ENCODE measurements at places on chromosomes 5 and 9. TPM values are rescaled to one million over a fixed set of nuclear protein-coding genes. Genes with fewer than 3 reads are reported as not detected.
A peak's percentile ranks its signal among the peaks of the same experiment; 100 is the strongest.

DNA sequence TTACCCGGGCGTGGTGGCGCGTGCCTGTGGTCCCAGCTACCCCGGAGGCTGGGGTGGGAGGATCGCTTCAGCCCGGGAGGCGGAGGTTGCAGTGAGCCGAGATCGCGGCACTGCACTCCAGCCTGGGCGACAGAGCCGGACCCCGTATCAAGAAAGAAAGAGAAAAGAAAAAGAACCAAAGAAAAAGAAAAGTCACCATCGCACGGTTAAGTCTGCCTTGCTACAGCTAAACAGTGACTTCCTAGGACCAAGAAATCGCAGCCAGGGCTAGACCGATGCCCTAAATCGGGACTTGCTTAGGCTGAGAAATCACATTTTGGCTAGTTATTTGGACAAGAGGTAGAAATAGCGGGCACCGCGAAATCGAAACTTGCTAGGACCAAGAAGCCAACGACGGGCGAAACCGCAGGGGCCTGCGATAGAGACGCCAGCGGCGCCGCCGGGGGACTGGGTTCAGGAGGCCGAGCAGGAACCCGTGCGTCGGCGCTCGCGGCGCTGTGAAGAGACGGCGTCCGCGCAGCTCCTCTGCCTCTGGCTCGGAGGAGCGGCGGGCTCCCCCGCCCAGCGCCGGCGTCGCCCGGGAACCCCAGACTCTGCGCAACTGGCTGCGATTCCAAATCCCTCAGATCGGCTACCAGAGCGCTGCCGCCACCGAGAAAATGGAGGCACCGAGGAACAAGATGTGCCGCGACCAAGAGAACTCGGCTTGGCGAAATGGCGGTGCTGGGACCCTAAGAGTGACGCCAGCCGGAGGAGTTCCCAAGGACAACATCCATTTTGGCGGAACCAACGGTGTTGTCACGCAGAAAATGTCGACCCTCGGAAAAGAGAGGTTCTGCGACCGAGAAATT, 26.1 kb upstream of the ANXA2R start:
- peak; percentile 61 for DNase-seq

- DNase-seq = peak; percentile 9
Observed at GRCh38 chr5:64384765-64385164, 121.0 kb upstream of the RGS7BP start.

- no peak for DNase-seq
Observed at GRCh38 chr5:172768573-172769341, 2.2 kb downstream of the DUSP1 start.

GRCh38 chr5:39482098-39482497, 57.3 kb upstream of the DAB2 start:
- DNase-seq = no peak

DNA sequence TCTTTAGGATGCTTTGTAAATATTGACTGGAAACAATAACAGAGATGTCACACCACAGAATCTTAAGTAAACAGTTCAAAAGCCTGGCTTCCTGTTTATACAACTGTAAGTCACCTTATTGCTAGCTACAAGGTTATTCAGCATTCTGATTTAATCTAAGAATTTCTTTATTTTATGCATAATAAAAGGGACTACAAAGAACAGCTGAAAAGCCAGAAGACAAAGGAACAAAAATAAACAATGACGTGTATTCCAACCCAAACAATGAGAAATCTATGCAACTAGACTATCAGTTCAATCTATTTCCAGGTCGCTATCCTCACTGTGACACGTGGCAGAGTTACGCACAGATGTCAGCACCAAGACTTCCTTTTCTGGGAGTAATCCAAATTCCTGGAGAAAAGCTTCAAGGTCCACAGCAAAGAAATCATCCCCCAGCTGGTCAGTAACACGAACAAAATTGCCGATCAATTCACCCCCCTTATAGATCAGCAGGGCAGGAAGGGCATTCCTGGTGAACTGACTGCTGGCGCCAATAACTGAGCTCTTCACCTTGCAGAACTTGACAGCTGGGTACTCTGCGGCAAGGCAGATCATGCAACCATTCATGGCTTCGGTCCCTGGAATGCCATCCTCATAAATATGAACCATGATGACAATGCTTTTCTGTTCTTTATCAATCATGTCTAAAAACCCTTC, 8.4 kb downstream of the PDCL start:
- DNase-seq = peak; percentile 32

GRCh38 chr5:165185716-165186115, 1680.3 kb downstream of the MAT2B start:
- no peak for DNase-seq

DNA sequence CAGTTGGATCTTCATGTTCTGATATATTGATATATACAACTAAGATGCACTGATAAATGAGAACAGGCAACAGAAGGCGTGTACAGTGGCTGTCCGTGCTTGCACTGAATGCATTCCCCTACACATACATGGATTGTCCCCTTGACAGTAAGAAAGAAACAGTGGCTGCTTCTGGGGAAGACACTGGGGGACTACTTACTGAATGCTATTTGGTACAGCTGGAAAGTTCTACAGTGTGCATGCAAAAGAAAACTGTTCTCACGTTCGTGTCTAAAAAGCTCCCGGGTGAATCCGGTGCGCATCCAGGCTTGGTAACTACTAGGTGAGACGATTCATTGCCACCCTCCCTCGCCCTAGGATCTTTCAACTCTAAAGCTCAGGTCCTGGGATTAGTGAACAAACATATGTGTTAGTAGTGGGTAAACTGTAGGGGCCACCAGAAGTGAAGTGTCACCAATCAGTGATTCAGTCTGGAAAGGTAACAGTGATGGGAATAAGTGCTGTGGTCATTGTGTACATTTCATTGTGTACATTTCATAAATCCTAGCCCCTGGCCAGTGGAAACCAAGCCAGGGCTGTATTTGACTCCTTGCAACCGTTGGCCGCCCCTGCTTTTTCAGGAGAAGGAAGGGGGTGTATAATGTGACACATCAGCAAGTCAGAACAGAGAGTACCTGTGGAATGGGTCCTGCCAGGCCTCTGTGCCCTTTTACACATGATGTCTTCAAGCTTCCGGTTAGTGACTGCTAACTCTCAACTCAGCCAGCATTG, 46.3 kb upstream of the BOD1 start:
- no peak for DNase-seq

- DNase-seq = no peak
Observed at GRCh38 chr5:61632064-61632463, 300.0 kb downstream of the ZSWIM6 start.

DNA sequence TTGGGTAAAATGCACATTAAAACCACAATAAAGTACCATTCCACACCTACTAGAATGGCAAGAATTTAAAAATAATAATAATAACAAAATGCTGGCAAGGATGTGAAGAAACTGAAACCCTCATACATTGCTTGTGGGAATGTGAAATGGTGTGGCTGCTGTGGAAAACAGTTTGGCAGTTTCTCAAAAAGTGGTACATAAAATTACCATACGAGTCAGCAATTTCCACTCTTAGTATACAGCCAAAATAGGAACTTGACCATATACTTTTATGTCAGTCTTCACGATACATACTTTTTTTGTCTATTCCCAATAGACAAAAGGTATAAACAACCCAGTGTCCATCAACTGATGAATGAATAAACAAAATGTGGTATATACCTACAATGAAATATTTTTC, 15.6 kb downstream of the FKBP15 start:
- DNase-seq = no peak

GRCh38 chr9:109182940-109183798, 16.1 kb upstream of the FRRS1L start:
- DNase-seq = peak; percentile 48

GRCh38 chr9:93673021-93673838, 96.8 kb downstream of the PHF2 start:
- no peak for DNase-seq

GRCh38 chr9:123669346-123669745, 260.6 kb downstream of the DENND1A start:
- no peak for DNase-seq

- DNase-seq = no peak
Observed at GRCh38 chr9:80797101-80797829, 892.1 kb downstream of the TLE1 start.

GRCh38 chr5:149344151-149344550, 1.1 kb upstream of the GRPEL2 start:
- no peak for DNase-seq

DNA sequence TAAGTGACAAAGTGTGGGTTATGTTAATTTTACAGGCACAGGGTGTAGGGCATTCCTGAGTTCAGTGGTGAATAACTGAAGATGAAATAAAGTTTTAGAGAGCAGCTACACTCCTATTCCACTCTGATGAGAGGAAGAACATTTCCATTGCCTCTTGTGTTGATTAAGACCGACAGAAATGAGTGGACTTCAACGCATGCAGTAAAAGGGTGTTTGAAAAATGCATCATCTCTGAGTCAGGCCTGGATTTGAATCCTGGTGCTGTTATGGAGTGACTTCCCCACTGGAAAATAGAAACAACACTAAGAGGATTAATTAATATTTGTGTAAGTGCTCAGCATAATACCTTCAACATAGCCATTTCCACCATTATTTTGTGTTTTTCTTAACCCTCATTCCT, 86.3 kb downstream of the PRR16 start:
- DNase-seq = no peak

Gene APBA1
- 0.41 TPM for total RNA-seq

Gene CSF2
- total RNA-seq = 0.37 TPM

Gene GABRG2
- total RNA-seq = 3.9 TPM

Gene PCDHGA1
- 0.51 TPM for total RNA-seq

Gene PCDHB13
- 2.0 TPM for total RNA-seq

Gene CDH6
- 70.2 TPM for total RNA-seq
